ENCODE measurements at places on chromosomes 1 and 21.

- peak; percentile 43 for DNase-seq
These were observed at the start of gene KCND3 for GRCh38 chr1:111989531-111990025. KCND3 (minus strand) TSS chr1:111989668.

GRCh38 chr21:26397545-26397944 lies 175.5 kb downstream of the CYYR1 start:
- no peak for DNase-seq

DNA sequence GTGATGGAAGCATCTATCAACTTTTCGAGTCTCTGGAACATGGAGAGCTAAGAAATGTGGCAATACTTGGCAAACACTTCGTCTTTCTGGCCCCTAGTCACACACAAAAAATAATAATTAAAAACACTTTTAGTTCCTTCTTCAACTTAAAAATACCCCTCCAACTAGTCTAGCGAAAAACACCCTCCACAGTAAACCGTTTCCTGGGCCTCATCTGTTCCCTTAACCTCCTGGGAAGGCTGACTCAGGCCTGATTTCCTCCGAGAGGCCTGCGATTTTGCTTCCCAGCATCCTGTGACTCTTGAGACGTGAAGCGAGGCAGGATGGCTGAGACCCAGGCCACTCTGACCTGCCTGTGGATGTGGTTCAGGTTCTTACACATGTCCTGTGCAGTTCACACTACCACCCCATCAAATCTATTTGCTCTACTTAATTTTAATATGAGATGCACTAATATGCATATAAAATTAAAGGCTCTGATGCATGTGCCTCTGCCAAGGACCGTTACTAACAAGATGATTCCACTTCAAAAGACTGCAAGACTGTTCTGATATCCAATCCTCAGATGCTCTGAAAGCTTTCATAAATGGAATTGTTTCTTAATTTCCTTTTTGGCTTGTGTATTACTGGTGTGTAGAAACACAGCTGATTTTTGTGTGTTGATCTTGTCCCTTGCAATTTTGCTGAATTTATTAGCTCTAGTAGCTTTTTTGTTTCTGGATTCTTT lies 3.5 kb downstream of the NAV1 start:
- no peak for DNase-seq

DNA sequence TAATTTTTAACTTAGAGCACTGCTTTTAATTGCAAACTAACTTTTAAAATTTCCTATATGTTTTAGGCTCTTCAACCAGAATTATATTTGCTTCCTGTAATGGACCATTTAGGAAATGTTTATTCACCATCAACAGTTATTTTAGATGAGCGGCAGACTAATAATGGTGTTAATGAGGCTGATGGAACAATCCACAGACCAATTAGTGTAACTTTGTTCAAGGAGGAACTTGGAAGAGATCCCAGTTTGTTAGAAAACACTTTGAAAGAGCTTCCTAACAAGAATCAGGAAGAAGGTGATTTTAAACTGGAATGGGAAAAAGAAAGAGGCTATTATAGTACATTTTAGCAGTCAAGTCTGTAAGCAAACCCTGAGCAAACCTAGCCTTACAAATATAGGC lies 19.4 kb upstream of the GNG5 start:
- DNase-seq = no peak

GRCh38 chr1:99704356-99704816 lies 58.5 kb downstream of the PALMD start:
- no peak for DNase-seq

GRCh38 chr1:220438741-220439140 lies 89.2 kb upstream of the MARK1 start:
- DNase-seq = no peak

- DNase-seq = no peak
These were observed 405.1 kb upstream of the ADAMTS5 start for GRCh38 chr21:27371975-27372331.

DNA sequence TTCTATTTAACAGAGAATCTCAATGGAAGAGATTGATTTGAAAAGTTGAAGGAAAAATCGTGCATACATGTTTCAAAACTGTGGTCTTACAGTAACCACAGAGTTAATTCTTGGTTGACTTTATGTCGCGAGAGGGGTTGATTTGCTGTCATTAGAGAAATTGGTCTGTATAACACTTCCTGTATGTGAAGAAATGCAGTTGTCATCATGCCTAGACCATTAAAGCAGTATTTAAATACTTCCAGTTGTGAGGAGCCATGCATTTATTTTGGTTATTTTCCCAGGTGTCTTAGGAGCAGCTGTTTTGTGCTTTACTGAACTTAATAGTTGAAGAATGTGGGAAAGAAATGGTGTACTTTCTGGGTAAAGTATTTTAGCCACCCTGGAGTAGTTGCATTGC lies 76.2 kb downstream of the NFIA start:
- DNase-seq = no peak

DNA sequence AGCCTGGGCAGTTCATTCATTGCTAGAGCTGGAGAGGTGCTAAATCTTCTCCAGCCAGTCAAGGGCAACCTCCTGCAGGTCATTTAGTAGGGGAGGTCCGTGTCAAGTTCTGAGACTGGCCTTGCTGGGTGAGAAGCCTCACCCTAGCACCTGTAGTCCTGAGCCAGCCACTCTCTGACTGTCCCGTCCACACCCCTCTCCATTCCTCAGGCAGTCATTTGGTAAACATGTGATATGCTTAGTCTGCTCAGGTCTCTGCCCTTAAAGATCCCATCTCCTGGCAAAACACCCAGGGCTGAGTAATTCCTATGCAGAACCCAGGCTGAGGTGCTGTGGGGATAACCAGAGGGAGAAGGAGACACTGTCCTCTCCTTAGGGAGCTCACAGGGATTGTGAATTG lies 13.7 kb upstream of the IGFN1 start:
- DNase-seq = no peak

DNA sequence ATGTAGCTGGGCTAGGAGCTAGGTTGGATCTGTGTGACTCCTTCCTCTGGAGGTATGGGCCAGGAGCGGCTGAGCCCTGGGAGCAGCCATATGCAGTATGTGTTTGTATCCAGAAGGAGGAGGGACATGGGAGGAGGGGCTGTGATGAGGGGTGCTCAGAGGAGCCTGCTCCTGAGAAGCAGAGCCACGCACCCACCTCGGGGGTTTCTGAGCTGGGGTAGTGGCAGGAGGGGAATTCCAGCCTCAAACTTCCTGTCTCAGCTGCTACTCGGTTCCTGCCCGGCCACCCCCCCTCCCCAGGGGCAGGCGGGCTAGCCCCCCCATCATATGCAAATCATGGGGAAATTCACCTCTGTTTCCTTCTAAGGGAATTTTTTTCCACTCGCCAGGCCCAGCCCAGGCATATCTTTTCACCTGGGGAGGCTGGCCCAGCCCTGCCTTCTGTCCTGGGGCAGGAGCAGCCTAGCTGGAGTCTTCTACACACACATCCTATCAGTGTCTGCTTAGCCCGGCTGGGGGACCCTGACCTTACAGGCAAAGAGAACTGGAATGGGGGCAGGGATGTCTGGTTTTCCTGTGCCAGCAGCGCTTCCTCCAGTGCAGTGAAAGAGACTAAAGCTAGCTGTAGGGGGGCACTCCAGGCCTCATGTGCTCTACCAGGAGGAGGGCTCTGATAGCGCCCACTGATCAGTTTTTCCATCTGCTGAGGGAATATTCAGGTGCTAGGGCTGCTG lies 3.0 kb downstream of the ZC3H12A start:
- DNase-seq = peak; percentile 86

DNA sequence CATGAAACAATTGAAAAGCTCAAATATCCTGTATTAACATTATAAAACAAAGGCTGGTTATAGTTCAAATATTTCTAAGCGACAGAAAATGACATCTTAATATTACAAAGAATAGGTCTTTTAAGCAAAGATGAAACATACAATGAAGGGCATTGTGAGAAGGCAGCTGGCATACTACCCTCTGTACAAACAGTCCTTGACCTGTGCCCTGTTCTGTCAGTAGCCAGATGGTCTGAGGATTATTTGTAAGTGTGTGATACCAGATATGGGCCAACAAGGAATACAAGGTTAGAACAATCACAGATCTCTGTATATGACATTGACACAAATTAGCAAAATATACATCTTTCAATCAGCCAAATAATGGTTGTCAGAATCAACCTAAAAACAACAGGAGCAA lies 1350.4 kb downstream of the AMY1C start:
- no peak for DNase-seq

DNA sequence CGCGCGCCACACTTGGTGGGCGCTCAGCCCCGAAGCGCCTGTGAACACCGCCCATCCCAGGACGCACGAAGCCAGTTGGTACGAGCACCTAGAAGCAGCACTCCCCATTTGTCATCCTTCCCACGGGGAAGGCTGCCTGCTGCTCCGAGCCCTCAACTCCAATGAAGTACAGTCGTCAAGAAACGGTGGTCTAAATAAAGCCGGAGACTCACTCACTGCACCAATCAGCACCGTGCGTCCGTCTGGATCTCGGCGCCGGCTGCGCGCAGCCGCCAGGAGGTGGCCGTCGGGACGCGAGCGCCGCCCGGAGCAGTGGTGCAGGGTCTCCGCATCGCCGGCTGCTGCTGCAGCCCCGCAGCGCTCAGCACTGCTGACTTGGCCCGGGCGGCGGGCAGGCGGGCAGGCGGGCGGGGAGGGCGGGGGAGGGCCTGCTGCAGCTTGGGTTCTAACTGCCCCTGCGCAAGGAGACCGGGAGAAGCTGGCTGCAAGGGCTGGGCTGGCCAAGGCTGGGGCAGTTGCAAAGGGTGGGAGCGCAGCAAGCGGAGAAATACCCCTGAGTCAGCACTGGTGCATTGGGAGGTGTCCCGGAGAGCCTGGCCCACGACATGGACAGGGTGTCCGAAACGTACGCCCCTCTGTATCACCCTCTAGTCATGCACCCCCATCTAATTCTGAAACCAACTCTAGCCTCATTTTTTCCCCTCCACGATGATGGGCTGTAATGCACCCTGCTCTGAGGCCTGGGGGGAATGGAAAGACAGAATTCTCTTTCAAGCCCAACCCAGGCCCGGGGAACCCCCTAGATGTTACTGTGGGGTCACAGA lies 35.8 kb upstream of the H6PD start:
- DNase-seq = no peak

DNA sequence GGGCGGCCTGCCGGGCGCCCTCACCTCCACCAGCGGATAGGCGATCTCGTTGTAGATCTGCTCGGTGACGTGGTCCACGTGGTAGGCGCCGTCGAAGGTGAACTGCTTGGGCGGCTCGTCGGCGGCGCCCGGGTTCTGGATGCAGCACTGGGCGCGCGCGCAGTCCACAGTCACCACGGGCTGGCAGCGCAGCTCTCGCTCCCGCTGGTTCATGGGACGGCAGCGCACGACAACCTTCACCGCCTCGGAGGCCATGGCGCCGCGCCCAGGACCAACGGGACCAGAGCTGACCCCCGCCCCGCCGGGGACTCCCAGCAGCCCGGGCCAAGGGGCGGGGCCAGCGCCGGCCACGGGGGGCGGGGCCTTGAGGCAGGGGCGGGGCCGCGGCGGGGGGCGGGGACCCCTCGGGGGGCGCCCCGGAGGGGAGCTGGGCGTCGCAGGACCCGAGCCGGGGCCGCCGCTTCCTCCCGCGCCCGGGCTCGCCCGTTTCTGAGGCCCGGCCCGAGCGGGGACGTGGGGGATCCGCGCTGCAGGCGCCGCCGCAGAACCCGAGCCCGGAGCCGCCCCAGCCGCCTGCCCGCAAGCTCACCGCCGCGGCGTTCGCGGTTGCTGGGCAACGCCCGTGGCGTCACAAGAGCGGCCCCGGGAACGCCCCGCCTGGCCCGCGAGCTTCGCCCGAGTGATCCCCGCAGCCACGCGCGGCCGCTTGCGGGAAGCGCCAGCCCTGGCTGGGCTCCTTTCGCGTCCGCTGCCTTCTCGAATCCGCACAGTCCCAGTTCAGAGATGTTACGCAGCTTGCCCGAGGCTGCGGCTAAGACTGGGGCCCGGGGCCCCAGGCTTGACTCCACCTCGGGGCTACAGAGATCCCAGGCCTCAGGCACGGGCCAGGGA lies at the start of gene KIF17:
Gene KIF17, minus strand, starts transcription at position 556 of the 891 bp plus-strand sequence. Its CDS starts 301 bp downstream, at position 255.
- peak; percentile 80 for DNase-seq

DNA sequence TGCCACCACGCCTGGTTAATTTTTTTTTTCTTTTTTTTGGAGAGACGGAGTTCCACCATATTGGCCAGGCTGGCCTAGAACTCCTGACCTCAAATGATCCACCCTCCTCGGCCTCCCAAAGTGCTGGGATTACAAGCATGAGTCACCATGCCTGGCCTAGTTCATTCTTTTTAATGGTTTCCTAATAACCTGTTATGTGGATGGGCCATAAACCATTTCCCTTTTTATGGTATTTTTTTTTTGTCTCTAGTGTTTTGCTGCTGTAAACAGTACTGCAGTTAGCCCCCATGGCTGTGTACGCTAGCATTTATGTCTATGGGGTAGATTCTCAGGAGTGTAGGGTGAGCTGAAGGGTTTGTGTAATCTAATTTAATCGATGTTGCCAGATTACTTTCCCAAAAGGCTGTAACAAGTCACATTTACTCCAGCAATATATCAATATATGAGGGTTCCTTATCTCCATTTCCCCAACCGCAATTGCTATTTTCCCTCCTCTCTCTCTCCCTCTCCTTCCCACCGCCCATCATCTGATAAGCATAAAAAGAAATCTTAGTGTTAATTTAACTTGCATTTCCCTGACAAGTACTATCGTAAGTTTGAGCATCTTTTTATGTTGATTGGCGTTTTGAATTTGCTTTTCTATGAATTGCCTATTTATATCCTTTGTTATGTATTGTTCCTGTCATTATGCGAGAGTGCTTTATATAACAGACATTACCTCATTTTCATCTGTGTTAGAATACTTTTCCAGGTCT lies 28.7 kb downstream of the RCSD1 start:
- no peak for DNase-seq

GRCh38 chr1:79815115-79815514 lies 808.6 kb upstream of the ADGRL4 start:
- no peak for DNase-seq

DNA sequence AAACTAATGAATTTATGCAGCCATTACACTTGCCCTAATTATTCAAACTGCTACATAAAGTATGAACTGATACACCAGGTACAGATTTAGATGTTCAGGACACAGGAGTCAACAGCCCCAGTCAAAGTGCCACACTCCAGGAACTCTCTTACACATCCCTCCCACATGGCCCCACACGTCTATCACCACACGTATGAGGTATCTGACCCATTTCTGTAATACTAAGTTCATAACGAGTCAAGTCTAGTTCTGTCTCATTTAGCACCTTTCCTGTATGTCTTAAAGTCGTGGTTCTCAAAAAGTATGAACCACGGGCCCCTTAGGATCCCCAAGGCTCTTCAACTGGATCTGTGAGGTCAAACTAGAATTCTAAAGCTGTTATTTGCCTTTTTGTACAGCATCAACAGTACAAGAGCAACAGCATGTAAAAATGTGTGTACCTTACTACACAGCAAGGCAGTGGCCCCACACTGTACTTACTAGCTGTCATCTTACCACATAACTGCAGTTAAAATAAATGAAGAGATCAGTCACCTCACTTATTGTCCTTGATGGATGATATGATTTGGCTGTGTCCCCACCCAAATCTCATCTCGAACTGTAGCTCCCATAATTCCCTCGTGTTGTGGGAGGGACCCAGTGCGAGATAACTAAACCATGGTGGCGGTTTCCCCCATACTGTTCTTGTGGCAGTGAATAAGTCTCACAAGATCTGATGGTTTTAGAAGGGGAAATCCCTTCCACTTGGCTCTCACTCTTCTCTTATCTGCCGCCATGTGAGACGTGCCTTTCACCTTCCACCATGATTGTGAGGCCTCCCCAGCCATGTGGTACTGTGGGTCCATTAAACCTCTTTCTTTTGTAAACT lies 42.6 kb downstream of the SIPA1L2 start:
- no peak for DNase-seq
